Esophagus squamous epithelium (tissue), 5 donors: ENCODE measurements at places on chromosomes 7 and 10. TPM values are rescaled to one million over a fixed set of nuclear protein-coding genes. Genes with fewer than 3 reads are reported as not detected.

DNA sequence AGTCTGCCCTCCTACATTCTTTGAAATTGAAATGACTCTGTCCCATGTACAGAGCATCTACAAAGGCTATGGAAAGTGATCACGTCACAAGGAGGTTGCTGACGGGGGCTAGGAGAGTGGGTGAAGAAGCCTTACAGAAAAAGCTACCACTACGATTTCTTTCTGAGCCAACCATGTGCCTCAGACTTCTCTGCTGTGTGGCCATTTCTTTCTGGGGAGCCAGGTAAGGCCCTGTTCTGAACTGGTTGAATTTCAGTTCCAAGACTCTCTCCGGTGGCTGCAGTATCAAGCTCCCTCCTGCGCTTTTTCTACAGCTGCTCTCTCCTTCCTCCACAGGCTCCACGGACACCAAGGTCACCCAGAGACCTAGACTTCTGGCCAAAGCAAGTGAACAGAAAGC lies 112.5 kb upstream of the PRSS1 start:
- no peak for DNase-seq

- no peak for DNase-seq
These were observed 17.6 kb downstream of the UNC5B start for GRCh38 chr10:71229726-71230655.

DNA sequence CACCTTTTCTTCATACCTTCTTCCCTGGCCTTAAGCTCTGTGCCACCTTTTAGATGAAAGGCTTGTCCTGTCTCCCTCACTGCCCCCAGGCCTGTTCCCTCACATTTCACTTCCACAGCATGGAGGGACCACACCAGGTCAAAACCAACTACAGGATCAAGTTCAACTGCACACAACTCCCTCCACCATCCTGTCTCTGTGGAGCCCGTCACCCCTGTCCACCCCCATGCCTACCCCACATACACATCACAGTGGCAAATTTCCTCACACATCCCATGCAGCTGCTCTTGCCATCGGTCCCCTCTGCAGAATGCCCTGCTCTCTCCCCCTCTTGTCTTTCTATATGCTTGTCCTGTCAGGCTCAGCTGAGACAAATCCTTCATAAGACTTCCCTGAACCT lies 154.1 kb downstream of the USP6NL start:
- DNase-seq = no peak

- DNase-seq = no peak
These were observed 194.6 kb downstream of the MLLT10 start for GRCh38 chr10:21728618-21729017.

- DNase-seq = no peak
These were observed 300.5 kb downstream of the KLF6 start for GRCh38 chr10:3484306-3485056.

DNA sequence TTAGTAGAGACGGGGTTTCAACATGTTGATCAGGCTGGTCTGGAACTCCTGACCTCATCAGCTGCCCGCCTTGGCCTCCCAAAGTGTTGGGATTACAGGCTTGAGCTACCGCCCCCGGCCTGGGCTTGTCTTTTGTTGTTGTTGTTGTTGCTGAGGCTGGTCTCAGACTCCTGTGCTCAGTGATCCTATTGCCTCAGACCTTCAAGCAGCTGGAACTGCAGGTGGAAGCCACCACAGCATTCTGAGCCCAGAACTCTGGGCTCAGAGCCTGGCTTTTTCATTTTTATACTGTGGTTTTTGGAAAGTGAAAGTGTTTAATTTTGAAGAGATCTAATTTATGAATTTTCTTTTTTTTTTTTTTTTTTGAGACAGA lies 16.2 kb upstream of the DNAJB6 start:
- DNase-seq = no peak

DNA sequence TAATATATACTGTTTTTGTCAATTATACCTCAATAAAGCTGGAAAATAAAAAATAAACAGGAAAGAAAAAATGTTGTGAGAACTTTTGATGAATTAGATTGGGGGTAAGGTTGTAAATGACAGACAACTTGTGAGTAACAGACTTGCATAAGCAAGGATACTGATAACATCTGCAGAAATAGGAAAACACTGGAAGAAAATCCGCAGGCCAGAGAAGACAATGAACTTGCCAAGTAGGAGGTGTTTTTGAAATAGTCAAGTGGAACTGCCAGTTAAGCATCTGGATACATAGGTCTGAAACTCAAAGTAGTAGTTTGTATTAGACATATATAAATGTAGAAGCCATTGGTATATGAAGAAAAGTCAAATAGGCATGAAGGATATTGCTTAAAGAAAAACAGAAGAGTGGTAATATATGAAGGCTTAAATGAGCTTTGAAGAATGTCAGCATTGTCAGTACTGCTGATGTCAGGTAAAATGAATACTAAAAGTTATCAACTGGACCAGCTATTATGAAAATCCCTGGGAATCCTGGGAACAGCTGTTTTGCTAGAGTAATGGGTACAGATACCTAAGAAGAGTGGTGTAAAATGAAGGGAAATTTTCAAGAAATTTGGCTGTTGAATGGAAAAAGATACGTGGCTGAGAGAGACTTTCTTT lies 58.7 kb downstream of the DNAJC1 start:
- DNase-seq = no peak

DNA sequence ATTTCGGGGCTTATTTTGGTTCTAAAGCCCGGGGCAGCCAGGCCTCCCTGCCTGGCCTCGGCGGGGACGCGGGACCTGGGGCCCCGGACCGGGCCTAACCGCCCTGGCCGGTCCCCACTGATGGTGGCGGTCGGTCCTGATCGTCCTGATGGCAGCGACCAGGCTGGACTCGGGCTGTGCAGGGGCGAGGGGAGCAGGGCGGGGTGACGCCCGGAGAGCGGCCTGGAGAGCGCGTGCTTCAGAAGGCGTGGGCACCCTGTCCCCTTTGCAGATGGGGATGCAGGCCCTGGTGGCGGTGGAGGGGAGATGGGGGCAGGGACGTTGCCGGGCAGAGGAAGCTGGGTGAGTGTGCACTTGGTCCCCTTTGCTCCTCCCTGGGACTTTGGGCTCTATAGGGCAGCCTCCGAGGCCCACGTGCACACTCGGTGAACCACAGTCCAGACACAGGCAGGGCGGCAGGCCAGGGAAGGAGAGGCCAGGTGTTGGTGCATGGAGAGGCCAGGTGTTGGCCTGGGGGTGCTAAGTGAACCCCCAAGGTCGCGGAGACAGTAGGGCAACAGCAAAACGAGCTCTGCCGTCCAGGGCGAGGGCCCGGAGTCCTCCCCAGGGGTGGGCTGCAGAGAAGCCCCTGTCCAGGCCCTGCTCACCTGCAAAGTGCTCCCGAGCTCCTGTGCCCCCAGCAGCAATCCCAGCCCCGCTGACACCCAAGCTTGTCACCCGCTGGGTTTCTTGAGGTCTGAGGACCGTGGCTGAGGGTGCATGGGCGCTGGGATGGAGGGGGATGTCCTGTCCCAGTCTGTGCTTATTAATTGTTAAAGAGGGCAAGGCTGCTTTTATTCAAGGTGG lies 42.4 kb upstream of the FAM20C start:
- DNase-seq = no peak

DNA sequence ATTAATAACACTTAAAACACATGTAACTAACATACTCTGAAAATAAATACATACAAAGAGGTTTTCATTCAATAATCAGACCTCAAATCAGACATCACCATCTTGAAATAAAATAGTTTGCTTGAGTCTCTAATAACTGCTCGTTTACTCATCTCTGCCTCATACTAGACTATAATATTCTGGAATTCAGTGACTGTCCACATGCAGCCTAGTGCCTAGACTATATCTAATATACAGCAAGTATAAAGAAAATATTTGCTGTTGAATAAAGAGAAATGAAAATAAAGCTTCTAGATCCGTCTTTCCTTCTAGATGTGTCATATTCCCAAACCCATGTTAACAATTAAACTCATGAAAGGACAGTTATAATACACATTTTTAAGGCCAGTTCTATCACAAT lies 236.3 kb upstream of the LRRN3 start:
- no peak for DNase-seq

GRCh38 chr7:44142028-44142427 lies 896 bp upstream of the MYL7 start:
- DNase-seq = no peak

DNA sequence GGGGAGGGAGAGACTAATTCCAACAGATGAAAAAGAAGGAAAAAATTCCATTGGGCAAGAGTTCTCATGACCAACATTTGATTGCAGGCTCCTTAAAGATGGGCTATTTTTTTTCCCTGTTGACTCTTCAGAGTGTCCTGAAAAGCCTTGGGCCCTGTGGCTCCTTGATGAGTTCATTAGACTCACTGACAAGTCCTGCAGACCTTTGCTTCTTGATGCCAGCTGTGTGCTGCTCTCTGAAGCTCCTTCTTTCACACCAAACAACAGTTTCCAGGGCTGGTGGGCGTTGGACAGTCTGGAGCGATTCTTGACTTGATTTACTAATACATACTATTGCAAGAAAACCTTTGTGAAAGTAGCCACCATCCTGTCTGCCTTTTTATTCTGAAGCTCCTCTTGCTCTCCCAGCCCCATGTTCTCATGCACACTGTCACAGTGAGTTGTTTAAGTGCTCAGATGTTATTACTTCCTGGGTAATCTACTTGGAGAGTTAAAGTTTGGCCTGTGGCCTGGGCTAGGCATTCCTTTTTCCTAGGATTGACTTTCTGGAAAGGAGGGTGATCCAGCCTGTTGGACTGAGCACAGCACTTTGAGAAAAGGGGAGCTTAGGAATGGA lies 250.3 kb downstream of the PTEN start:
- no peak for DNase-seq

GRCh38 chr7:102918845-102919244 lies 6.0 kb downstream of the LRRC17 start:
- no peak for DNase-seq

DNA sequence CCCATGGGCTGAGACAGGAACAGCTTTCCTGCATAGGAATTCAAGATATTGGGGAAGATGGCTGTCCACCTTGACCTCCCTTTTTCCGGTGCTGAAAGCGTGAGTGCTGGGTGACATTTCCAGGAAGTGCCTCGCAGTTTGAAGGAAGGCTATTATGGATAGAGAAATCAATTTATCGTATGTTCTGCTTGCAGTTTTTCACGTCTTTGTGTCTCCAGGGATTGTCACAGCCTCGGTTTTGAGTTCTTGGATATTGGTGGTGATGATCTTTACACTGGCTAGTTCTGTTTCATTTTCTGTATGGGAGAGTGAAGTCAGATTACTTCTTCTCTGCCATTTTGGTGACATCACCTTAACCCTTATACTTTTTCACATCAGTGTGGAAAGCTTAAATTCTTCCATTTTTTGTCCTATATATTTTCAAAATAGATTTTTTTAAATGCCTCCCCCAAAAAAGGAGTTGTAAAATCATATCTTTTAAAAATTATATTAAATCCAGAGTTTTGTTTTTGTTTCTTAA lies 102.5 kb upstream of the APBB1IP start:
- no peak for DNase-seq

GRCh38 chr7:97128736-97129135 lies 11.2 kb downstream of the SDHAF3 start:
- no peak for DNase-seq

DNA sequence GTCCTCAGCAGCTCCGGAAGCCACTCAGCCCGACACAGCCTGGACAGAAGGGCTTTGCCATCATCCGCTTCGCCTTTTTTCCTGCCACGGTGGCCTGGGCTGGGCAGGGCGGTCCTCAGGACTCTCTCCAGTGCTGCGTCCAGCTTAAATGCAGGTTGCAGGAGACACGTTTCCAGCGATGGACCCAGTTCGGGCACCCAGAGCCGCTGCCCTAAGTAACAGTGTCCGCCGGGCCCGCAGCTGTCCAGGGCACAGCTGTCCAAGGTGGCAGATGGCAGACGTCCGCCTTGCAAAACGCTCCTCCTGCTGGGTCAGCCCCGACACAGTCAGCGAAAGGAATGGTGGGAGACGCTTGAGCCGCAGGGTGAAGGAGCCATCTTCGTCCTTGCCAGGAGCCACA lies 37.0 kb upstream of the FOXL3 start:
- no peak for DNase-seq

GRCh38 chr7:35253460-35253709 lies 515 bp downstream of the TBX20 start:
- DNase-seq = no peak

DNA sequence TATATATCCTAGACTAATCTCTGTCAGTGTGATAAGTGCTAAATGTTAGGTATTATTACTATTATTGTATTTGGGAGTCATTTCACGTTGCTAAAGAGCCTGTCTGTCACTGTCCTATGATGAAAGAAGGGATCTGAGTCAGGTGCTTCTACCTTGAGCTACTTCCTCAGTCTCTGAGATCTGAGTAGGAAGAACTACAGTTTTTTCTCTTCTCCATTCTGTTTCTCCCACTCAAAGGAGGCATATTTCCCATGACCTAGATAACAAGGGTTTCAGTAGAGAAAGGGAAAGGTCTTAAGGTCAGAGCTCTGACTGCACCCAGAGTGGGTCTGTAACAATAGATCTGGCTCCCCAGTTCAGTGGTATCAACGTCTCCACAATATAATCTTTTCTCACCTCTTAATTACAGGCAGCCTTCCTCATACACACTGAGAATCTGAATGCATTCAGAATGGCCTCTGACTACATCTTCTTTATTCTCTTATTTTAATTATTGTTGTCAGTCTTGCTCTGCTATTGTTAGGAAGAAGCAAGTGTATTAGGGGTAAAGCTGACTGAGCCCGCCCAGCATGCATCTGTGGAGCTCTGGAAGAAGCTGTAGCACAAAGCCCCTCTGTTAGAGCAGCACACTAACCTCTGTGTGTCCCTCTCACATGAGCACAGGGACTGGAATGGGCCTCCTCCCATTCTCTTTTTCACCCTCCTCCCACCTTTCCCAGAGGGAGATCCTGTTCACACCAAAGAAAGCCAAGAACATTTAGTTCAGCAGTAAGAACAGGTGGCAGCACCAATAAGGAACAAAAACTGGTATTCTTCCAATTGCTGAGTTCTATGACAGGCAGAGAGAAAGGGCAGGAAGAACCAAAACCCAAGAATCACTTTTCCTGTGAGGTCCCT lies 38.1 kb downstream of the USP54 start:
- no peak for DNase-seq

- no peak for DNase-seq
These were observed 3.4 kb downstream of the PRXL2A start for GRCh38 chr10:80411681-80412220.

DNA sequence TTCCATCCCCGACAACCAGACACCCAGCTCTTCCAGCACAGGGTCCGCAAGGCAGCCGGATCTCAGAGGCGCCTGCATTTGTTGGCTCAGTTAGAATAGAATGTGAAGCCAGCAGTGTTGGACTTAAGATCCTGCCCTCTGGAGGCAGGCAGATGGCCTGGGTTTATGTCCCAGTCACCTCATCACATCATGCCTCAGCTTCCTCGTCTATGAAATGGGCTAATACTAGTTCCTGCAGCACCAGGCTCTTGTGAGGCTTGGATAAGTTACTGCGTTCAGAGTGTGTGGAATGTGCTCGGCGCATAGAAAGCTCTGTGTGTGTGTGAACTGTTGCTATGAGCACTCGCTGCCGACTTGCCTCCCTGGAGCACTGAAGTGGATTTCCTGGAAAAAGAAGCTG lies 202.5 kb upstream of the GPR26 start:
- DNase-seq = no peak

- DNase-seq = peak; percentile 8
These were observed 307.4 kb upstream of the AOAH start for GRCh38 chr7:37031571-37032257.

Gene AGMO
- 0.53 TPM for total RNA-seq

Gene DNMBP
- total RNA-seq = 15.8 TPM

Gene GOLGA7B
- 1.7 TPM for total RNA-seq

Gene ZNF248
- 3.3 TPM for total RNA-seq

Gene GRIFIN
- total RNA-seq = not detected

Gene PLCE1
- 3.4 TPM for total RNA-seq

Gene NCF1
- 2.5 TPM for total RNA-seq
